ENCODE measurements at places on chromosomes 16 and 17.

GRCh38 chr17:63881935-63882601 is at the start of gene GH2:
Gene GH2, minus strand, starts transcription at chr17:63881944. Its CDS starts 143 bp downstream, at chr17:63881801.
- DNase-seq: peak; percentile 37

- DNase-seq: no peak
These were observed 27.6 kb upstream of the C1QTNF8 start for GRCh38 chr16:1123525-1124230.

GRCh38 chr16:78925083-78925767 is 675.3 kb downstream of the MAF start:
- DNase-seq: no peak

DNA sequence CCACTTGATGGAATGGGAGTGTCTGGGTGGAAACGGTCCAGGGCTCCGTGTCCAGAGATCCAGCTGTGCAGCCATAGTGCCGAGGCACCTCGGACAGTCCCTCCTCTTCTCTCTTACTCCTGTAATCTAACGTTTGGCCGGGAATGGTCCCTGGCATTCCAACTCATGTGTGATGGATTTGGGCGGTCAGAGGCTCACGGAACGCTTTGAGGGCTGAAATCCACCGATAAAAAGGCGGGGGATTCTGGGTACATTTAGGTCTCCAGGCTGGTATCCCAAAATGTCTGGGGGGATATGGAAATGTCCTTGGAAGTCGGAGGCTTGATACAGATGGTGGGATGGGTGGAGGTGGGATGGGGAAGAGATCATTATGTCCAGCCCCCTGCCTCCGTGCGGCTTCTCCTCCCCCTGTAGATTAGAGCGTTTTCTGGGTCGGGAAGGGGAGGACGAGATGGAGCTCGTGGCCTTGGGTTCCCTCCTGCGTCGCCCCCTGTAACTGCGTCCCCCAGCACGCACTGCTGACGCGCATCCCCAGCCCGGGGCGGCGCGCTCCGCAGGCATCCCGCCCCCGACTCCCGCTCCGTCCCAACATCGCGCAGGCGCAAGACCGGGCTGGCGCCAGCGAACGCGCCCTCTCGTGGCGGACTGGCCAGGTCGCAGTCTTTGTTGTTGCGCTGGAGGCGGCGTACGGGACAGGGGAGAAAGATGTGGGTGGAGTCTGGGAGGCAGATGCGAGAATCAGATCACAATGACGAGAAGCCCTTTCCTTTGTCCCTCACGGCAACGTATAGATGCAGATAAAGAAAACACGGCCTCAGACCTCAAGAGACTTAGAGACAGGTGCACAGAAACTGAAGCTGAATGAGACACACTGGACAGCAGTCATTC is 4.5 kb upstream of the SGCA start:
- DNase-seq: peak; percentile 93
